ENCODE measurements at places on chromosomes 7 and 10.

DNA sequence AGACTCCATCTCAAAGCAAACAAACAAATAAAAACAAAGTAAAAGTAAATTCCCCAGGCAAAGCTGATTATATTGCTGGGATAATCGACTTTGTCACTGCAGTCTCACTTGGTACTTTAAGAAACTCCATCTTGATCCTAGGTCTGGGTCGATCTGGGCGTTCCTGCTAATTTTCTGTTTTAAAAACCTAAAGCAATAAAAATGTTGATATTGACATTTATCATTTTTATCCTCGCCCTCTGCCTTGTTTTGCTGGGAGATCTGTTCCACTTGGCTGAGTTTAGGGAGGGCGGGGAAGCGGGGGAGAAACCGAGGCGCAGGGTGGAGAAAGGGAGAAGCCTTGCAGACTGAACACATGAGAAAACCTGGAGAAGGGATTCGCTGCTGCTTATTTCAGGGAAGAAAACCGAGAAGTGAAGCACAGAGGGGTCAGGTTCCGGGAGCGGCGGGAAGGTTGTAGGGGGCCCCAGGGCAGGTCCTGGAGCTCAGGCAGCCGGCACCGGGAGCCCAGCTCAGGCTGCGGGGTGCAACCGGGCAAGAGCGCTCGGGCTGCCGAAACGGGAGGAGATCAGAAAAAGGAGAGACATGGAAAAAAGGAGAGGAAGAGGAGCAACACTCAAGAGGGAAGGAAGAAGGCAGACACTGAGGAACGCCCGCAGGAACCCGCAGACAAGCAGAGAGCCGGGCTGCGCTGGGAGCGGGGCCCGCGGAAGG lies 27.3 kb upstream of the KMT2C start:
- no peak for DNase-seq

GRCh38 chr10:118745056-118745455 lies 9.7 kb downstream of the CACUL1 start:
- no peak for DNase-seq

GRCh38 chr10:79383974-79384606 lies 36.8 kb downstream of the PPIF start:
- DNase-seq, result no peak

- DNase-seq, result no peak
Measured at GRCh38 chr7:128321044-128321422, 22.7 kb downstream of the RBM28 start.

DNA sequence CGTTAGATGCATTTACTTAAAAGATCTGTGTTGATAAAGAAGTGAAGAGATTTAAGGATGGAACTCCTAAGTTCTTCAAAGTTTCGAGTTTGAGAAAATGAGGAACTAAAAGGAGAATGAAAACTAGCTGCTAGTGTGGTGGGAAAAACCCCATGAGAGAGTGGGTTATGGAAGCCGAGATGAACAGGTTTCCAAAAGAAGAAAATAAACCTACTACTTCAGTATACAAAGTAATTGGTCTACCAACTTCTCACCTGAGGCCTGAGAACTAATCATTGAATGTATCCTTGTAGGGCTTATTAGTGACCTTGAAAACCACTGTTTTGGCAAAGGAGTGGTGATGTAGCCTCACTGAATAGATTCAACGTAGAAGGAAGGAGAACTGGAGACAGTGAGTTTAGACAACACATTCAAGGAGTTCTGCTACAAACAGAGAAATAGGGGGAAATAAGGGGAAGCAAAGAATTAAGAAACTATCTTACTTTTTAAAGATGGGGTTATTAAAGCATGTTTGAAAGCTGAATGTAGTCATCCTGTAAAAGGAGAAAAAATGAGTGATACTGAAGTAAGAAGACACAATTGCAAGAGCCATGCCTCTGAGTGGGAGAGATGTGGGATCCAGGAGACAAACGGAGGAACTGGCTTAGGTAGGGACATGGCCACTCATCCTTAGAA lies 50.8 kb downstream of the CH25H start:
- no peak for DNase-seq
